Stimulated activated CD4-positive, alpha-beta T cell treated with anti-CD3 and anti-CD28 coated beads, Interleukin-15, amount 100 ng/mL, for 24 hours (primary cell): ENCODE measurements at places on chromosomes 3 and 15.

- peak; percentile 54 for DNase-seq
These were observed 24.3 kb upstream of the TATDN2 start for GRCh38 chr3:10223676-10224639.

DNA sequence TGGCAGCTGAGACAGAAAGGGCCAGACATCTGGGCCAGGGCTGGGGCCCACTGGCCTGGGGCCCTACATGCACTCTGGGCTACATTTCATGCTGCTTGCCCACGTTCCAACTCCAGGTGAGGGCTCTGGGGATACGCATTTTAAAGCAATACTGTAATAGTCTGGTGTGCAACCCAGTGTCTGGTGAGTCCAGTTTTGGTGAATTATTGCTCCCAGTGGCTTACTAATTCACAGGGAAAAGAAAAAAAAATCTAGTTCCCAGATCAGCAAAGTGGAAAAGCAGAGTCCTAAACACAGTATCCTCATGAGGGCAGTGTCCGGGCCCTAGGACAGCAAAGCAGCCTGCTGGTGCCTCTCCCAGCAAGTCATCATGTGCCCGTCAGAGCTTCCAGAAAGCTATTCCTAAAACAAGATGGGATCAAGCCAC lies 82.4 kb downstream of the CCNL1 start:
- no peak for DNase-seq

DNA sequence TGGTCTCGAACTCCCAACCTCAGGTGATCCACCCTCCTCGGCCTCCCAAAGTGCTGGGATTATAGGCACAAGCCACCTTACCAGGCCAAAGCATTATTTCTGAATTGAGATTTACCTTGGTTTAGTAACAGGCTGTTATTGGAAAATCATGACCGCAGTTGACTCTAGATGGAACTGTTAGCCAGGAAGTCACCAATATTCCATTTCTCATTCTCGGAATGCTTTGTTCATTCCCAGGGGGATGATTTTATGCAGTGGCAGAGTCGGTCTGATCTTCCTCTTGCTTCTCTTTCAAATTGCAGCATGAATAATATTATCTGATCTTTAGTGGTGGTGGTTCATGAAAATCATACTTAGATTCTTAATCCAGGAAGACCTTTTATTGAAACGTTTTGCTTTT lies 195.5 kb upstream of the MBNL1 start:
- no peak for DNase-seq

GRCh38 chr3:183427876-183428446 lies 458 bp downstream of the MCF2L2 start:
- DNase-seq: peak; percentile 58

DNA sequence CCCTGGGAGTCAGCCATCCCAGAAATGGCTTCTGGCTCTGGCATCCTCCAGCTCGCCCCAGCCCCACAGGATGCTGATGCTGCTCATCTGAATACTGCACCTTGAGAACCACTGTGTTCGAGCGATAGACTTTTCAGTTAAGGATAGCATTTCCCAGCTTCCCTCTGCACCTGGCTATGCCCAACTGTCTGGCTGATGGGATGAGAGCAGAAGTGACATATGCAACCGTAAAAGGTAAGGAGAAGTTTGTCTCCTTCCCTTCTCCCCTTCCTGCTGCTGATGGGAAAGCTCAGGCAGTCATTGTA lies 9.7 kb upstream of the HHATL start:
- no peak for DNase-seq

- DNase-seq: no peak
These were observed 39.5 kb upstream of the PRR23C start for GRCh38 chr3:139084176-139084575.

DNA sequence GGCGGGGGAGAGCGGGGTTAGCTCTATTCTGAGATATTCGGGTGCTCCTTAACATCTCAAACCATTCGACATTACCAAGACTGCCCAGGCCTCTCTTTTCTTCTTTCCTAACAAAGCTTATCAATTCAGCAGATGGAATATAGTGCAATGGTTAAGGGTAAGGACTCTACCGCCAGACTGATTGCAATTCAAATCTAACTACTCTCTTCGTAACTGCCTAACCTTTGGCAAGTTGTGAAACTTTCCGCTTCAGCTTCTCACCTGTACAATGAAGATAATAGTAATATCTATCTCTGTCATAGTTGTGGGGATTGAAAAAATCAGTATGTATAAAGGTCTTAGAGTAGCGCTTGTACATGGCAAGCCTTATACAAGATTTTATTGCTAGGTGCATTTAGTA lies 972 bp downstream of the UBA5 start:
- DNase-seq: no peak

DNA sequence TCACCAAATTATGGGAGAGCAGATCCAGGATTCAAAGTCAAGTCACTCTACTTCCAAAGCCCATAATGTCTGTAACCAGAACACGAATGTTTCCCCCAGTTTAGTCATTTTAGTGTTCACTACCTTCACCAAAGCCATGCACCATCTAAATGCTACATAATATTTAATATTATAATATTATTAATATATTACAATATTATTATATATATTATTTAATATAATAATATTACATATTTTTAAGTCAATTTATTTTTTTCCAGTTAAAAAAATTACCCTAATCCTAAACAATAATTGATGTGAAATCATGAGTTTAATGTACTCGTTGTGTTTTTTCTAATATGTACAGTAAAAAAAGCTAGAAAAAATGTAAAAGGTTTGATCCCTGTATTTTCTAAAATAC lies 276.6 kb upstream of the TBL1XR1 start:
- no peak for DNase-seq

DNA sequence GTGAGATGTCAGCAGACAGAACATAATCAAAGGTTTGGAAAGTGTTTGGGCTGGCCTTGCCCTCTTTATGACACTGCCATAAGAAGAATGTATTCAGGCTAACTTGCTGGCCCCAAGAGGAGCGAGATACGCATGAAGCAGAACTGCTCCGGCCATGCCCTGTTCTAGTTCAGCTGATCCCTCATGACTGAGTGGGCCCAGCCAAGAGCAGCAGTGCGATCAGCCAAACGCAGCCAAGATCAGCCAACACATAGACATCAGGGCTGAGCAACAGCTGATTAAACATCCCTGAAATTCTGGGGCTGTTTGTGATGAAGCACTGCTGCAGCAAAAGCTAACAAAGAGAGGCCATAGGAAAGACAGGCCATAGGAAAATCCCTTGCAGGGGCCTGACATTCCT lies 24.1 kb downstream of the POMGNT2 start:
- no peak for DNase-seq

DNA sequence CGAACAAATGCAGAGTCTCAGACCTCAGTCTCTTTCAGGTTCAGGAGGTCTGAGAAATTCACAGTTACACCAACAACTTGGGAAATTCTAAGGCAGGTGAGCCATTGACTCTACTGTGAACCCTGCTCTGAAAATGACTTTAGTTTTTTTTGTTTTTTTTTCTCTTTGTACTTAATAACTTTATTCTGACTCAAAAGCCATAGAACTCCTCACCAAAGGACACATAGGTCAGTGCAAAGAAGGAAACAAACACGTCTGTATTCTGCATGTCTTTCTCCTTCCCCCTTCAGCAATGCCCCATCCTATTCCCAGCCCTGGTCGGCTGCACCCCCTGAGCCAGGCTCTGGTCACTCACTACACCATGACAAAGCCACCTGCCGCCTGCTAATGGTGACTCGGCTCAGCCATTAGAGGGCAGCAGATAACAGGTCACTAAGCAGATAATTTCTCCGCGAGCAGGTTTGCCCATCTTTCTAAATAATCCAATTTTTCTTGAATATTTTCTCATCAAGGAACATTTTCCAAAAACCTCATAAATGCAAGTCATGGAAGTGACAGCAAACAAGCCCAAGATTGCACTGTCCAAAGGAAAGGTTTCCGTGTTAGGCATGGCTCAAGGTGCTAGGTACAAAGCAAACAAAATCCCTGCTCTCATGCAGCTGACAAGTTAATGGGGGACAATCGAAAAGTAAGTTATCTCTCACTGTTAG lies 37.7 kb downstream of the TM4SF4 start:
- peak; percentile 44 for DNase-seq

- DNase-seq: no peak
These were observed 593 bp downstream of the FAM219B start for GRCh38 chr15:74906067-74906449.

GRCh38 chr15:26295336-26296085 lies 432.4 kb upstream of the ATP10A start:
- no peak for DNase-seq

DNA sequence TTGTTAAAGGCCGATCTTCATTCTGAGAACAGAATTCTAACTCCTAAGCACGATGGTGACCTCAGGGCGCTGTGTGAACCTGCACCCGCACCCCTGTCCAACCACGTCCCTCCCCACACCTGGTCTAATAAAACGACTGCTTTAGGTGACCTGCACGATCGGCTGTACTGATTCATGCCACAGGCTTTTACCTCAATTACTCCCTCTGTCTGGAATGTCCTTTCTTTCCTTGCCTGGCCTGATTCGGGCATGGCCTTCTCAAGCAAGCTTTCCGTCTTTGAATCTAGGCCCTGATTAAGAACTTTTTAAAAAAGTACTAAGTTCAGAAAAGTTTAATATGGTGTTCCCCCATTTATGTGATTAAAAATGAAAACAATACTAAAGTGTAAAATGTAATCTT lies 842 bp upstream of the U2SURP start:
- DNase-seq: no peak

DNA sequence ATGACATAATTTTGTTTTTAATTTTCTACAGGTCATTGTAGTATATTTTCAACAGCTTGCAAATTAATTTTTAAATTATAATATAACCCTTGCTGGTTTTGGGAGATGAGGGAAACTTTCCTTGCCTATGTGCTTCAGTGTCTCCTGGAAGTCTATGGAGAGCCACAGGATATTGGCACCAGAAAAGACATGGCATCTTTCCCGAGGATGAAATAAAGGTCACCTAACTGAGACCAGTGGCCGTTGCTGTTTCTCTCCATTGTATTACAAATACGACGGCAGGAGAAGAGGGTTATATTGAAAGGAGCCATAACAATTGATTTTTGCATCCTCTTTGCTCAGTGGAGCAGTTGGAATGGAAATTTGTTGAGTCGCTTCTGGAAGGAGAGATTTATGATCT lies 19.9 kb upstream of the AQP9 start:
- no peak for DNase-seq

DNA sequence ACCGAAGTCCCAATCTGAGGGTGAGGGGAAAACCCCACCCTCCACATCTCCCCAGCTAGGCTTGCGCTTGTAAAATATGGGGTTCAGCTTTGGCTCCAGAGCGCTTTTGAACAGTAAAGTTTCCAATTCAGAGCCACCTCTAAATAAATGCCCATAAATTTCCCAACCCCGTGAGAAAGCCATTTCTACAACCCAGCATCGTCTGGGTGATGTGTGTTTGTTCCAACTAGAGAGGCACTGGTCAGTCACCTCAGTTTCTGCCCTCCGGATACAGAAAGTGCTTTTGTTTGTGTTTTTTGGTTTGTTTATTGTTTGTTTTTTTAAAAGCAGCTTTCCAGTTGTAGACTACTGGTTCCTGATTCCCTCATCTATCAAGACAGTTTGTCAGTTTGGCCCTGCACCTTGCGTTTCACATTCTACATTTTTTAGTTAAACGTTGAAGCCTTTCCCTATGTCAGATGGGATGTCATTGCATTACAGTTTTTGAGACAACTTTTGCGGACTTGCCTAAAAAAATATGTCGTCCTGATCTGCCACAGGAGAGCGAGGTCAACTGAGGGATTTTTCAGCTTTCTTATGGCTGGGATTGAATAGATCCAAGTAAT lies 15.0 kb upstream of the SOX2 start:
- DNase-seq: no peak

DNA sequence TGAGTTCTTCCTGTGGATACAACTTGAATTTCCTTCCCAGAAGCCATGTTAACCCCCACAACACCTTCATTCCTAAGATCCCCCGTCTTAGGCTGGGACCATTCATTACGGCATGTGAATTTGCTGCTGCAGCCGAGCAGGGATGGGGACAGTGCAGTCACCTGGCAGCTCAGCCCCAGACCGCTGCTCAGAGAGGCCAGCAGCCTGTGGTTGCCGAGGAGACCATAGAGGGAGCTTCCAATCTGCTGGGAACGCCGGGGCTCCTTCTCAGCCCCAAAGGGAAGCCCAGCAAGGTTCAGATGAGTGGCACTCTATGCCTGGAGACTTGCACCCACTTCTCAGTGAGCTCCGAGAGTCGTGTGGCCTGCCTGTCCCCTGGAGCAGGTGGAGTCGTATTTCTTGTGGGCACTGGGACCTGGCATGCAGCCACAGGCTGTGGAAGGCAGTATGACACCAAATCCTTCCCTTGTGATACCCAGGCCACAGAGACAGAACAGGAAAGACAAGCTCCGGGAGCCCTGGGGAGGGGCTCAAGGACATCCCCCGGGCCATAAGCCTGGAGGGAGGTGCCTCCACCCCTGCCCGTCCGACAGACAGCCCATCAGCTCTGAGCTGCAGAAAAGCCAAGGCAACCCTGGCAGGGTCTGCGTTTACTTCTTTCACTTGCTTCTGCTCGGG lies 167.3 kb downstream of the FAM43A start:
- DNase-seq: no peak

DNA sequence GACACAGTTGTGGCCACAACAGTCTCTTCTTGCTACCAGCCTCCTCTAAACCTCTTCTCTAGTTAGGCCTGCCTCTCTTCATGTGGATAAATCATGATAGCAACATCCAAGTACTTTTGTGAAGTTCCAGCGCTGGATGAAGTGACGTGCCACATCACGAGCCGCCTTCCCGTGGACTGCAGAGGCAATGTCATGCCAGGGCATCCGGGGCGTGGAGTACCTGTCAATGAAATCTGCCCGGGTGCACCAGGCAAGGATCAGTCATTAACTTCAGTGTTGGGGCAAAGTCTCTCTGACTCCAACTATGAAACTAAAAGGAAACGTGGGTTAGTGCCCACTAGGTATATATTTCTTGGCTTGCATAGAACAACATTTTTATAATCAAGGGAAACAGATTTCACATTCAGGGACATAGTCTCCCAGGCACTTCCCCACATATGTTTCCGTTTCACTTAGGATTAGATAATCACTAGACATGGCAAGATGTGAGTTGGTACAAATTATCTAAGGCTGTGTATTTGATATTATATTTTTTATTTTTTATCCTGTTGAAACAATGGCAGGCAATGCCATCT lies 133.6 kb downstream of the PLD1 start:
- no peak for DNase-seq

DNA sequence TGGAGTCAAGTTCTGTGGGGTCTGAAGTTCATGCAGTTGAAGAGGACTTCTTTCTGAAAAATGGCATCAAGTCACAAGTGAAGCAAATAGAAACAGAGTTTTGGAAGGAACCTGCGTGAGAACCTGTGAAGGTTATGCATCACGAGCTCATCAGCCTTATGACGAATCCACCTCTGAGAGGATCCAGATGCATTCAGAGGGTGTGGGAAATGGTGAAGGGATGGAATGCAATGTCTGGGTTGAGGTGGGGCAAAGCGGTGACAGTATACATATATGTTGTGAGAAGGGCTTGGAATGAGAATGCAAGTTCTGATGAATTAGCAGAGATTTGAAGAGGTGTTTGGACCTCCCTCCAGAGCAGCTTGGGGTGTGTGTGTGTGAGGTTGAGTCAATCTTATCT lies 382.1 kb upstream of the TBL1XR1 start:
- DNase-seq: no peak

- peak; percentile 62 for DNase-seq
These were observed 536 bp downstream of the ATP10A start for GRCh38 chr15:25862472-25863110.
